ENCODE measurements at places on chromosomes 5 and 9. TPM values are rescaled to one million over a fixed set of nuclear protein-coding genes. Genes with fewer than 3 reads are reported as not detected.

Gene SEMA6A
- 0.12 TPM for total RNA-seq

Gene SNAPC4
- total RNA-seq, result 10.3 TPM

Gene CATSPER3
- total RNA-seq, result 0.42 TPM

Gene CEMIP2
- total RNA-seq, result 132 TPM

Gene SRP19
- 84.9 TPM for total RNA-seq

Gene CARD19
- total RNA-seq, result 68.4 TPM

Gene NPR3
- 20.7 TPM for total RNA-seq

Gene STXBP1
- total RNA-seq, result 17.7 TPM

Gene CPLANE1
- 4.4 TPM for total RNA-seq

Gene AQP7
- 0.64 TPM for total RNA-seq

Gene WDR41
- total RNA-seq, result 44.3 TPM

Gene LCP2
- not detected for total RNA-seq

Gene PPIC
- total RNA-seq, result 16.5 TPM

Gene MLLT3
- total RNA-seq, result 14.9 TPM

Gene ALDOB
- total RNA-seq, result not detected

Gene TLX3
- not detected for total RNA-seq

Gene ST8SIA4
- 0.58 TPM for total RNA-seq

Gene CCL27
- total RNA-seq, result not detected

Gene SLC4A9
- 0.09 TPM for total RNA-seq

Gene SV2C
- not detected for total RNA-seq

Gene ZBED3
- 4.2 TPM for total RNA-seq

Gene PCDHB12
- total RNA-seq, result not detected

Gene NREP
- total RNA-seq, result 3.4 TPM

Gene IFNA13
- not detected for total RNA-seq

Gene FREM1
- total RNA-seq, result not detected

Gene DMRT3
- not detected for total RNA-seq

Gene TXNDC8
- total RNA-seq, result not detected

Gene MARCHF3
- 1.4 TPM for total RNA-seq

Gene FIBCD1
- 17.2 TPM for total RNA-seq

Gene FOXD4L3
- not detected for total RNA-seq

Gene PARP8
- 0.11 TPM for total RNA-seq

Gene CDH6
- 0.22 TPM for total RNA-seq

Gene NFX1
- total RNA-seq, result 28.2 TPM

Gene SEMA4D
- 5.1 TPM for total RNA-seq

Gene PLPP7
- total RNA-seq, result not detected

Gene VLDLR
- 20.8 TPM for total RNA-seq

Gene KIF24
- total RNA-seq, result 3.7 TPM

Gene ADAMTS2
- total RNA-seq, result 0.15 TPM

Gene ZDHHC11
- total RNA-seq, result 15.9 TPM

Gene SPATA31A3
- total RNA-seq, result not detected

Gene LSM11
- 3.3 TPM for total RNA-seq

Gene RLN2
- total RNA-seq, result not detected

Gene TENT4A
- total RNA-seq, result 20.3 TPM

Gene LCN2
- 6.8 TPM for total RNA-seq

Gene FRRS1L
- total RNA-seq, result 0.19 TPM

Gene GRAMD2B
- total RNA-seq, result 1.5 TPM

Gene NUDCD2
- 36.6 TPM for total RNA-seq

Gene OLFML2A
- total RNA-seq, result 22.6 TPM

Gene TRPM3
- total RNA-seq, result not detected

Gene PLEKHG4B
- total RNA-seq, result 1.2 TPM

Gene FER
- total RNA-seq, result 5.9 TPM

Gene SLC1A1
- total RNA-seq, result 0.79 TPM

Gene YIPF5
- 70.2 TPM for total RNA-seq

Gene SLC6A18
- not detected for total RNA-seq

Gene FRMD3
- total RNA-seq, result 6.2 TPM

Gene CAVIN4
- 0.44 TPM for total RNA-seq

Data from A549 treated with GW870086 at 1 μM for 4 hours (cell line).